ENCODE measurements at places on chromosomes 11 and 22. TPM values are rescaled to one million over a fixed set of nuclear protein-coding genes. Genes with fewer than 3 reads are reported as not detected.

Gene TRPM5
- polyA plus RNA-seq, result 0.19 TPM

Gene VPREB1
- 0.22 TPM for polyA plus RNA-seq

Gene SMTNL1
- polyA plus RNA-seq, result not detected

Gene EMID1
- 18.5 TPM for polyA plus RNA-seq

Gene THAP12
- polyA plus RNA-seq, result 36.8 TPM

Gene SAA4
- not detected for polyA plus RNA-seq
